ENCODE measurements at places on chromosomes 1 and 21.
A peak's percentile ranks its signal among the peaks of the same experiment; 100 is the strongest.

DNA sequence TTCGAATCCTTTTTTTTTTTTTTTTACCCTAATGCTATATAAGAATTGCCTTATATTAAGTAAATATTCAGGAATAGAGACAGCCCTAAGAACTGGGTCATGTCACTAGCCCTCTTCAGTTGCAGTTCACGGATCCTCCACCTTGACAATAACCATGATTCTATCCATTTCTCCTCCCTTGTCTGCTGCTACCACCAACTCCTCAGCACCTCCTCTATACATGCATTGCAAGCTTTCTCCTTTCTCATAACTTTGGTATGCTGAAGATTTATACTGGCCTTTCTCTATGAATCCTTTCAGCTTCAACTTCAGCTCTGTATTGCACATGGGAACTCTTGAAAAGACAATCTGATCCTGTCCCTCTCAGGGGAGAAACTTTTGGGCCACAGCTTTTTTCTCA lies 14.3 kb upstream of the DR1 start:
- no peak for DNase-seq

DNA sequence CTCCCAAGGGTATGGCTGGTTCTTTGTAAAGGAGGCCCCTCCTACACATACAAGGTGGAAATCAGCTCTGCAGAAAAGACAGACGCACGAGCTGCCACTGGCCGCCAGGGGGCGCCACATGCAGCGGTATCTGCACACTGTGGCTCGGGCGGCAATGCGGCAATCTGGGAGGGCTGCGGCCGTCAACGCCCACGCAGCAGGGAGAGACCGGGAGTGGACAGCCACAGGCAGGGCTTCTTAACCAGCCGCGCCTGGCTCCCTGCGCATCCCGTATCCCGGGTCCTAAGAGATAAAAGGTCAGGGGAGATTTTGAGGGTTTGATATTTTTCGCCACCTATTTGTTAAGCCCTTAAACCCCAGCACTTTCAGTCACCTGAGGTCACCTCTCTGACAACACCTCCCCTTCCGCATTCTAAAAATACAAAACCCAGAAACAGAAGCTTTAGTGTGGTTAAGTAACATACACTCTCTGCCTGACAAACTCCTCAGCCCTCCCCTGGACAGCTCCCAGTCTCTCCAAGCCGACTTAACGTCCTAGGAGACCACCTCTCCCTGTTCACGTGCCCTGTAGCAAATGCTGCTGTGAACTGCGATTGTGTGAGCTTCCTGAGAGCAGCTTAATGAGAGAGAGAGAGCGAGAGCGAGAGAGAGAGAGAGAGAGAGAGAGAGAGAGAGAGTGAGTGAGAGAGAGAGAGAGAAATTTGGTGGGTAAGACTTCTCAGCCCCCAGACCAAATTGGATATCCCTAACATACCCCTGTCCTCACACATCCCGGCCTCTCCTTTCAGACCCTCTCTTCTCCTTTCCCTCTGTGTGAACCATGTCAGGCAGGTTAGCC lies 13.5 kb upstream of the KCNA2 start:
- peak; percentile 95 for DNase-seq

GRCh38 chr1:155022136-155022926 lies 11.2 kb downstream of the DCST2 start:
- DNase-seq: no peak

GRCh38 chr1:77398152-77398551 lies 116.3 kb downstream of the AK5 start:
- no peak for DNase-seq

GRCh38 chr21:44049182-44049581 lies 37.1 kb downstream of the TRAPPC10 start:
- DNase-seq: no peak

GRCh38 chr1:212752252-212752933 lies 39.2 kb downstream of the NSL1 start:
- no peak for DNase-seq

DNA sequence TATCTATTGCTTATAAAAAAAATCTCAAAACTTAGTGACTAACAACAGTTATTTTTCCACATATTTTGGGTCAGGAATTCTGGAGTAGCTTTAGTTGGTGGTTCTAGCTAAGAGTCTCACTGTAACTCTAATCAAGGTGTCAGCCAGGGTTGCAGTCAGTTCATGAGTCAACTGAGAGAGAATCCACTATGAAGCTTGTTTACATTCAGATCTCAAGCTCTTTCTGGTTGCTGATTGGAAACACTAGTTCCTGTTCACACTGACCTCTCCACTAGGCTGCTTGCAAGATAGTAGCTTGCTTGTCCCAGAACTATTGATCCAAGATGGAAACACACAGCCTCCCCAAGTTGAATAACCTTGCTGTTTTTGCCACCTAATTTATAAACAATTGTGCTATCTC lies 1192.1 kb upstream of the B3GALT2 start:
- no peak for DNase-seq

DNA sequence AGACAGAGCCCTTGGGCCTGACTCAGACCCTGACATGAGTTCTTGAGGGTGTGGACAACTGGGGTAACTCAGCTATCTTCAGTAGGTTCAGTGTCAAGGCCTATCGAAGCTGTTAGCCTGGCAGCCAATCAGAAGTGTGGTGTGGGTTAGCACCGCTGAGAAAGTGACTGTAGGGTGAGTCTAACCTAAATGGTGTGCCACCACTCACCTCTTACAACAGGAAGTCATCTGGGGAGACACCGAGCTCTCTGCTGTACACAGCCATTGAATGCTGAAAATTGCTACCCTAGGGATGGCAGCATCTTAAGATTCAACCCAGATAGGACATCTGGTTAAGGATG lies 44.6 kb downstream of the RASSF5 start:
- DNase-seq: peak; percentile 58

DNA sequence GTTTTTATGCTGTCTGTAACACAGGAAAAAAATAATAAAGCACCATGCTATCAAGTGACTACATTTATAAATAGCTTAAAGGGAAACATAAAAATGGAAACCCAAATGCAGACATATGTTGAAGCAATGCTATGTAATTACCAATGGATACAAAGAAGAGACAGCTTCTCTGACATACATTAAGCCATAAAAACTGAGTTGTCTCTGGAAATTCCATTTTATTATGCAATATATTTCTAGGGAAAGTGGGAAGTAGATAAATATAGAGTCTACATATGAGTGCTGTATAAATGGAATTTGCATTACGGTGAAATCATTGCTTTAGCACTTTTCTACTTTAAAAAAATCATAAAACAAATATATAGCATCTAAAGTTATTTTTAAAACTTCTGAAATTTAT lies 135.2 kb upstream of the COL11A1 start:
- DNase-seq: no peak

DNA sequence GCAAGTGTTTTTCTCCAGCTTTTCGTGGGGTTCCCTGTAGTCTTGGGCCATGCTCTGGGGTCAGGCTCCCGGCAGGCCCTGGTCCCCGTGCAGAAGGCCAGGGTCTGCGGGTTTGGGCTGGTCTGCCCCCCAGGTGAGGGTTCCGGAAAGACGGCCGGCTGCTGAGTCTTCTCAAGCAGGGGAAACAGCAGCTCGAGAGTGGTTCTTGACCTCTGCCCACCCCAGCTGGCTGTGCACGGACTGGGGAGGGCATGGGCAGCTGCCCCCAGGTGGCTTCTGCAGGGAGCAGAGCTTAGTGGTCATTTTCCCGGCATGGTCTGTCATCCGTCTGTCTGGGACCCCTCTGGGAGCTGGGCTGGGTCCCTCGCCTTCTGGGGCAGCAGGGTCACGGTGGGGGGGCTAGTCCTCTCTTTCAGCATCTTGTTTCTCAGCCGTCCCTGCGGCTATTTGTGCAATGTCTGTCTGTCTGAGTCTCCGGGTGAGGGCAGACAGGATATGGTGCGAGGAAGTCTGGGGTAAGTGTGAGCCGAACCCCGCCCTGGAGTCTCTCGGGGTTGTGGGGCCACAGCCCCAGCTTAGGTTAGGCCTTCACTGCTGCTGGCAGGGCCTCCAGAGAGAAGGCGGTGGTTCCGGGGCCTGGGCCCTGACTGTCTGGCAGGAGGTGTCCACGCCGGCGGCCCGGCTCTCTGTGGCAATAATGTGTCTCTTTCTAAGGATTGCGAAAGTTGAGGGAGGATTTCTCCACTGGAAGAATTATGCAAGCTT lies 6.1 kb downstream of the SKI start:
- peak; percentile 80 for DNase-seq

- DNase-seq: peak; percentile 35
Measured at GRCh38 chr1:207828485-207829158, 76.8 kb downstream of the CD46 start.

DNA sequence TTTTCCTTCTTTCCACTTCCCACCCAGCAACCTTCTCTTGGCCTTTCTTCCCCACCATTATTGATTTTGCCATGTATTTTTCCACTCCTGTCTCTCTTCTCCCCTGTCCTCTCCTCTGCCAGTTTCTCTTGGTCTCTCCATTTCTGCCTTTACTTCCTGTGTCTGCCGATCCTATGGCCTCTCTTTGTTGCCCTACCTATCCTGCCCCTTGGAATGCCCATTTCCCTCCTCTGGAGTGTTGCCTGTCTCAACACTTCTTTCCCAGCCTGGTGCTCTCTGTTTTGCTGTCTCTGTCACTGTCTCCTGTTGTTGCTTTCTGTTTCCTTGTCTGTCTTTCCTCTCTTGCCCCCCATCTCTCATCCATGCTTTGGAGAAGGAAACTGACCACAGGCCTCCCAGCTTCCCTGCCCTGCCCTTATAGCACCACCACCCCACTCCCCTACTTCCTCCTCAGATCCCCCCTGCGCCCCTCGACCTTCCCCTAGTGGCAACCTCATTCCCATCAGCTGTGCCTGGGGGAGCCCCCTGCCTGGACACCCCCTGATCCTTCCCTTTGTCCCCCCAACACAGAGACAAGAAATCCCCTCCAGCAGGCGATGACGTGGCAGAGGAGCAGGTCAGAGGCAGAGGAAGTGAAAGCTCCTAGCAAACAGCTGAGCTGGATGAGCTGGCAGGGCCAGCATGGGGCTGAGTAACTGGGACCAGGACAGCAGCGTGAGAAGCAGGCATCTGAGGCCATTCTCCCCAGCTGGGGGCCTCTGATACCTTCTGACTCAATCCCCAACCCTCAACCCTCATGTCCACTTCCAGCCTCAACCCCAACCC lies 6.6 kb upstream of the ETV3L start:
- no peak for DNase-seq

- DNase-seq: no peak
Measured at GRCh38 chr1:151968791-151969399, 24.8 kb downstream of the S100A10 start.

DNA sequence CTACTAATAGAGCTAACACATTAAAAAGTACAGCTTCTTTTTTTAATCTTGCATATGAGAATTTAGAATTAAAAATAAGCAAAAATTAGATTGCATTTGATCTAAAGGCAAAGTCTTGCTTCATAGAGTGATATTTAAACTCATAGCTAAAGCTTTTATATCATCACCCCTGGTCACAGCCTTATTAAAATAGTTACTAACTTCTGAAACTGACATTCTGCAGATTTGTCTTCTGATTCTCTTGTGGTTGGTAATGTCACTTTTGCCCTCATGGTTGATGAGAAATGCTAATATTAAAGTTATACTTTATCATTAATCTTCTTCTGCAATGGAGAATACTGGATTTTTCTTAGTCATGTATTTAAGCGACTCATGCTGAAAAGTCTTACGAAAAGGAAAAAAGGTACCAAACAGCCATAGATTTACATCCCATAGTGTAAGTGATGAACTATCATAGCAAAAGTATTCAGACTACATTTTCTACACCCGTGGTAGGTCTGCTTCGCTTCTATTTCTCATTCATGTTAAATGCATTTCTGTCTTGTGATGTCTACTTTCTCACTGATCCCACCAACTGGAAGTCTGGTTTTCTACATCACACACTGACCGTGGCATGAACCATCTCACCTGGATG lies 330.5 kb upstream of the B3GALT2 start:
- DNase-seq: no peak

DNA sequence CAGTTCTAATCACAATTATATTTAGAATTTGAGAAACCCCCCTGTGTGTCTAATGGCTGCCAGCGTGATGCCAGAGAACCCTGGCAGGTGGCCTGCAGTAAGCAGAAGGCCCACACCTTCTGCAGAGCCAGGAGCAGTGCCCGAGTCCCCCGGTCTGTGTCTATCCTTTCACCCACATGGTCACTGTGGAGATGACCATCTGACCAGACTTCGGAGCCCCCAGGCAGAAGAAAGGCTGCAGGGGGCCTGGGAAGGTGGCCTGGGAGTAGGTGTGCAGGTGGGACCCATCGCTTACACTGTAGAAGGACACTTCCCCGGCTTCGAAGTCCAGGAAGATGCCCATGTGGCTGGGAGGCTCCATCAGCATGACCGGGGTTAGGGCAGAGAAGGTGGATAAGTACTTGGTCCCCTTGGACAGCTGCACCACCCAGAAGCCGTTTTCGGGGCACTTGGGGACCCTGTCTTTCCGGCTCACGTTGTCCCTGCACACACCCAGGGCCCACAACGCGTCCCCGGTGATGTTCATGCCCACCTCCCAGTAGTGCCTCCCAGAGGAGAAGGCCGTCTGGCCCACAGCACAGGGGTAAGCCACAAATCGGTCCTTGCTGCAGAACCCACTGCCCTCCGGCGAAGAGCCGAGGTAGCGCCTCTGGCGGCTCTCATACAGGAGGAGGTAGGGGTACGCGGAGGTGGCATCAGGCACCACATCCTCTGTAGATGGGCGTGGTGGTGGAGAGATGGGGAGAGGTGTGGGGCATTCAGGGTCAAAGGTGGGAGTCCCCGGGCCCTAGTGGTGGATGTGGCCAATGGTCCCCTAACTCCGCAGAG lies 1.6 kb upstream of the TRIM11 start:
- no peak for DNase-seq

GRCh38 chr1:239322369-239322768 lies 64.0 kb upstream of the CHRM3 start:
- no peak for DNase-seq

DNA sequence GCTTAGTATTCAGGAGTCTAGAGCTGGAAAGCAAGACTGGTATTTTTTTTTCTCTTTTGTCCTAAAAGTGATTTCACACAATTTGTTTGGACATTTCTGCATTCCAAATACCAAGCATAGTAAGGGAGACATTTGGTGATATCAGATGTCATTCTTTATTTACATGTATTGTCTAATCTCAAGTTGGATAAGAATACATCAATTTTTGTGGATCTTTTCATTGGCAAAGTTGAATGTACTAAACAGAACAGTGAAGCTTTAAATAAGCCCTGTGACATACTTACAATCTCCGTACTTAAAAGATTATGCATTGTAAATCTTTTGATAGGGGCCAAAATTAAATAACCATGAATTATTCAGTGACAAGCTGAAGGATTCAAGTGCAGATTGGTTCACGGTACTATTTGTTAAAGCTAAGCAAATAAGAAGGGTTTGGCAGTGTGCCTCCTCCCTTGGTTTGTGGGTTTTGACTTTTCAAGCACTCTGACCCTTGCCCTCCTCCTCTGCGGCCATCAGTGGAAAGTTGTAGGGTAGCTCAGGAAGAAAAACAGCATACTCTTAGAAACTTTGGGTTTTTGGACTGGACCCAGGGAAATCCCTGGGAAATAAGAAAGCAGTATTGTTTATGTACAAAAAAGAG lies 663.7 kb downstream of the ADGRL2 start:
- DNase-seq: no peak

- DNase-seq: no peak
Measured at GRCh38 chr1:52249831-52250230, 107.9 kb downstream of the ZFYVE9 start.

GRCh38 chr21:42665026-42665425 lies 11.6 kb downstream of the PDE9A start:
- DNase-seq: no peak
